ENCODE measurements at places on chromosomes 1 and 21.

GRCh38 chr1:84037758-84038611 lies 39.1 kb upstream of the TTLL7 start:
- DNase-seq = no peak

DNA sequence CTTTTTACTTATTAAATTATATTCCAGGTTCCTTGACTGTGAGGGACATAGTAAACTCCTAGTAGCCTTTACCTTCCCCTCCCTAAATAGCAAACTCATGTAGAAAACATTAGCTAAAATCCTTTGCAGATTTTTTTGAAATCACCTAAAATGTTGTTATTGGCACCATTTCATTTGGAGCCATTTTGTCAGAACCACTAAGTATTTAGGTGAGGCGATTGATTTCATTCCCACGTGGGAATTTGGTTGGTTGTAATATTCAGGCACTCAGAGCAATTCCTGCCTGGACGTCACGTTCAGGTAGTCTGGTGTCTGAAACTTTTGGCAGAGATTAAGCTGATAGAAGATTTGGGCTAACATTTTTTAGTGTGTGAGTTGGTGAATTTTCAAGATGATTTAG lies 84.3 kb downstream of the CAMTA1 start:
- no peak for DNase-seq

DNA sequence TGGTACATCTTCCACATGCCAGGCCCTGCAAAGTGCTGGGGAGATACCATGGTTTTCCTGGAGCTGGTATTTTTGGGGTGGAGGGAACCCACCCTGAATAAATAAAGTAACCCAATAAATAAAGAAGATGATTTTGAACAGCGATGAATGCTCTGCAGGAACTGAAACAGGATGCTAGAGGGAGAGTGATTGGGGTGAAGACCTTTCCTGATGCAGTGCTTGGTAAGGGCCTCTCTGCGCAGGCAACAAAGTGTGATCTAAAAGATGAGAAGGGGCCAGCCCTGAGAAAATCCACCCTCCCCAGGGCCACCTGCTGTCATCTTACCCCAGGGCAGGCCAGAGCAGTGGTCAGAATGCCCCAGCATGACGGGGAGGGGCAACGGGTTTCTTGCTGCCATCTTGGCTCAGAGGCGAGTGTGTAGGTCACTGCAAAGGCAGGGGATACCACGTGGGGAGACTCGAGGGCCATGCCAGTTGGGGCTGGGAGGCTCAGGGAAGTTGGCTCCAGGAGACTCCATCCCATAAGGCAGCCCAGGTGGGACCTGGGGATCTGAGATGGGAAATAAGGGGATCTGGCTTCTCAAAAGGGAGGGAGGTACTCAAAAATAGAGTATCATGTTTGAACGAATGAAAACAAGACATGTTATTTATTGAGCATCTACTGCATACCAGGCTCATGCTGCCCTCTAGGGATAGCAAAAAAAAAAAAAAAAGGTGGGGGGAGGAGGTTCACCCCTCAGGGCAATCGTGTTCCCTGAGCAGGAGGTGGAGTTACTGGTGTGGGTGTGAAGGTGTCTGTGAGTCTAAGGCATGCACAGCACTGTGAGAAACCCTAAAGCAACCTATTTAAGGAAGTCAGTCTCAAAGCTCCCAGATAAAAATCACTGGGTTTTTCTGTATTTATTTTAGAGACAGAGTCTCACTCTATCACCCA lies 2.8 kb downstream of the SRARP start:
- peak; percentile 14 for DNase-seq

GRCh38 chr1:7407544-7407895 lies 363.6 kb upstream of the VAMP3 start:
- no peak for DNase-seq

Measured in suppressor macrophage (primary cell).